GM12892 (cell line): ENCODE measurements at places on chromosomes 7 and 10.

GRCh38 chr10:7583626-7584025 is 83.1 kb downstream of the ITIH5 start:
- DNase-seq: no peak

DNA sequence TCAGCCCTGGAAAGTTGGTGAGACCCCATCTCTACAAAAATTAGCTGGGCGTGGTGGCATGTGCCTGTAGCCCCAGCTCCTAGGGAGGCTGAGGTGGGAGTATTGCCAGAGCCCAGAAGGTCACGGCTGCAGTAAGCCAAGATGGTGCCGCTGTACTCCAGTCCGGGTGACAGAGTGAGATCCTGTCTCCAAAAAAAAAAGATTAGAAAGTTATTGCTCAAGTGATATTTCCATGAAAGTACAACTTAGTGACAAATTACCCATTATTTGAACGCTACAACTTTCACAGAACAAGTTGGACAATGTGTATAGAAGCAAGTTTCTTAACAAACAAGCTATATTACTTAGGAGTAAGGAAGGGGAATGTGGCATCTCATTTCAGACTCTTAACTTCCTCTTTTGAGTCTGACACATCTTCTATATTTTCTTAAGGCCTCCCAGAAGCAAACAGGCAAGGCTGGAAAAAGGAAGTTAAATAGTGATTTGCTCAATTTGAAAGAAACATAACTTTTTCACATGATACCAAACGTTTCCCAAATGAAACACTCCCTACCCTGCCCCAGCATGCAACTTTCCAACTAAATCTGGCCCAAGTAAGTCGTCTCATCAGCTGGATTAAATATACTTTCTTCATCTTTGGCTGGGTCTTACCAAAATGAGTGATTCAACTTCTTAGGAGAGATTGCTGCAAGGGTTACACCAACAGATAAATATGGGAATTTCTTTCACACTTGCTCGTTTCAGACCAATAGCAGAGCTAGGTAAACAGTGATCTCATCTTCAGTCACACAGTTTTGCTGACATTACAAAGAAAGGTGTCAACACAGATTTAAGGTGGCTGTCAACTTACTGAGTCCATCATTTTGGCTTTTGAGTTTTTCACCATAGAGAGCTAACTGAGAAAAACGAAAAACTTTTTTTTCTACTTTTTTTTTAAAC is 66.3 kb upstream of the KLF6 start:
- DNase-seq: no peak

DNA sequence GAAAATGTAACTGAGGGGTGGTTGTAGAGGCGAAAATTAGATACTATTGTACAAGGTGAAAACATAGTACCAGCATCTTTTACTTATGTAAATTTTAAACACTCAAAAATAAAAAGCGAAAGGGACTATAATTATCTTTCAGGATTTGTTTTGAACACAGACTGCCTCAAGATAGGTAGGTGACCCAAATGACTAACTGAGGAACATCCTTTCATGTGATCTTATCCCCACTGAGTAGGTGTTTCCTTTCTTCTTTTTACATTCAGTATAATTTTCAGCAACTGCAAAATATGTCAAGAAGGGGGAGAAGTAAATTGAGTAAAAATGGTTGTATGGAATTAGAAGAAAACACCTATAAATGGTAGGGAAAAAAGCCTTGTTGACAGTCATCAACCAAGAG is 236.7 kb downstream of the PHF14 start:
- no peak for DNase-seq

DNA sequence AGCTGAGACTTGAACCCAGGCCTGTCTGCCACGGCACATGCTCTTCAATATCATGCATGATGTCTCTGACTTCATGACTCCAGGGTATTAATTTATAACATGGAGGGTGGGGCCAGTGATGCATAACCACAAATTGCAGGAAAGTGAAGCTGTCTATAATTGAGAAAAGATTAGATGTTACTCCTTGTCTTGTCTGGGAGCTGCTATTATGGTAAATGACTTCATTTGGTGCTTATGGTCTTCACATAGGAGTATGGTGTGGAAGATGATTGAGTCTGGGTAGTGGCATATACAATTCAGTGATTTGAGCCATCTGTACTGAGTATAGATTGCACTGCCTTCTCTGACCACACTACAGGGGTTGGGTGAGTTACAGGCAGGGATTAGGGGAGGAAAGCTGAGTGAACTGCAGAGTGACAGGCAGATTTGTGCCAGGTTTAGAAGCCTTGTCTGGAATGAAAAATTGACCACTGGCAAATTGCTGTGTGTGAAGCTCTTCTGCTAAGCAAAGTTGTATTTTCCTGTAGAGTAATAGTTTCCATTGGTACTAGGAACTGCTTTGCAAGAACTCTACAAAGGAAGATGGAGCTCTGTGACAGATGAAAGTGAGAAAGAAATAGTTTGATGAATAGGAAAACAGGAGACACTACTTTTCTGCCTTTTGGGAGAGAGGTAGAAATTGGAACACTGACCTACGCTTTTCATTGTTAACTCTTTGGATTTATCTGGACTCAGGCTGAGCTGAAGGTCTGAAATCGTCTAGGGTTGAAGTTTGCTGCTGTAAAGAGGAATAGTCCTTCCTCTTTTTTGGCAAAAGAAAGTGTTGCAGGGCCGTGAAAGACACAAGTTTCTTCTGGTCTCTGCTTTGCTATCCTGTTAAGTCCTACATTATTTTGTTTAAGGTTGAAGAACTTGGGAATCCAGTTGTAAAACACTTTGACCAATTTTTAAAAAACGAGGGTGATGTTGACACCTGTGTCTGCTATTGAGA is 2.7 kb downstream of the SND1 start:
- no peak for DNase-seq
